LoVo (cell line): ENCODE measurements at places on chromosomes 5 and 9.
A peak's percentile ranks its signal among the peaks of the same experiment; 100 is the strongest.

DNA sequence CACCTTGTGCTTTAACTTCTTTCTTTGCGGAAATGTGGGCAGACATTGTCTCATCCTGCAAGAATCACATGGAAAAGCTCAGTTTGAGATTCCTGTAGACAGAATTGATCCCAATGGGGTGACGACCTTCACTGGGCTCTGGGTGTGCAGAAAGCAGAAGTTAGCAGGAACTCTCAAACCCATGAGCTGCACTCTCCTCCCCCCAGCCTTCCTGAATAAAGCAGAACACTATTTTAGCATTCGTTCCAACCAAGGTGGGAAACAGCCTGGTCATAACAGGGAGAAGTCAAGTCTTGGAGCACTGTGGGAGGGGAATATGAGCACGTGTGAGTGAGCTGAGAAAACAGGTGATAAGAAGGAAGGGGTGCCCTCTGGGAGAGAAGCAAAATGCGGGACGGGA is 87.4 kb upstream of the FER start:
- no peak for DNase-seq

- DNase-seq, result no peak
Observed at GRCh38 chr9:99040251-99040900, 64.5 kb upstream of the TGFBR1 start.

GRCh38 chr5:150175536-150175935 is 9.0 kb downstream of the CDX1 start:
- DNase-seq, result peak; percentile 24

DNA sequence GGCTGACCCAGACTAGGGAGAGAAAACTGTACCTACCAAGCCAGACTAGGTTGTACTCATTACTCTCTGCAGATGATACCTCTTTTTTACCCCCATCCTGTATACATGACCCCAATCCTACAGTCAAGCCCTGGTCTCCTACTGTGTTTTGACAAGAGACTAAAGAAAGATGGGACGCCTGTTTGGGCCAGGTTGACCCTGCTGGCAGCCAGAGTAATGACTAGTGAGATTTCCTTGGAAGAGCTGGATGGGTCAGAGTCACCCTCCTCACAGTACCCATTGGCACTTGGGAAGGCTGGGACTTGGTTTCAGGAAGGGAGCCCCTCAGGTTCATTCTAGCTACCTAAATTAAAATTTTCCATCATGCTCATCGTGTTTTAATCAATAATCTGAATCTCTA is 89.7 kb upstream of the NR4A3 start:
- DNase-seq, result no peak

- DNase-seq, result no peak
Observed at GRCh38 chr5:136905571-136905970, 540.2 kb upstream of the TRPC7 start.

- DNase-seq, result no peak
Observed at GRCh38 chr9:5518171-5518936, 8.0 kb downstream of the PDCD1LG2 start.

DNA sequence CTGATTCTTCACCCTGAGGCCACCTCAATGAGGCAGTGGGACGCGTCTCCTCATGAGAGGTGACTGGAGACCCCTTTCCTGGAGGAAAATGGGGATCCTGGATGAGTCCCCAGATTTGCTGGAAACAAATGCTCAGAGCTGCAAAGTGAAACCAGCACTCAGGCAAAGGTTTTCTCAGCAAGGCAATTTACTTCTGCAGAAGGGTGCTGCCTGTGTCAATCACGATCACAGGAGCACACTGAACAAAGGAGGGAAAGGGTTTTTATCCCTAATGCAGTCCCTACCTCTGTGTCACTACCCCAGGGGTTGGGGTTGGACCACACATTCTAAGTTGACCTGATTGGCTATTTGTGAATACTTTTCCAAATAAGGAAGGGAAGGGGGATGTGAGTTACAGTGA is 69.9 kb upstream of the CDK20 start:
- DNase-seq, result no peak

DNA sequence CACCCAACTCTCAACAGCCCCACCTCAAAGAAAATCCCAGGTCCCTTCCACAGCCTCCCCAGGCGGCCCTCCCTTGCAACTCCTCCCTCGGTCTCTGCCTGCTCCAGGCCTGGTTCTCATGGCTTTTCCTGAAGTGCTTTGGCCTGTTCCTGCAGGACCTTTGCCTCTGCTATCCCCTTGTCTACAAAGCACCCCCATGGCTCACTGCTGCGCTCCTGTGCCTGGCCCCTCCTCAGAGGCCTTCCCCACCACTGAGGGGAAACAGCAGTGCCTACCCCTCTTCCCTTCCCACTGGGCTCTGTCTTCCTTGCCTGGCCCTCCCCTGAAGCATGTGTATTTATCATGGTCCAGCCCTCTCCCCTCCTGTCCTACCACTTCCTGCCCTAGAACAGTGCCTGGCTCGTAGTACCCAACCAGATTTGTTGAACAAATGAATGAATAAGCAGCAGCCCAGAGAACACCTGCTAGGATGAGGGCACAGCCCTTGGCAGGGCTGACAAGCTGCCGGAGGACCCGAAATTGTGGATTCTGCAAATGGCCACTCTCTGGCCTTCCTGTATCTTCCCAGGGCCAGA is 68.6 kb upstream of the LRRTM2 start:
- DNase-seq, result no peak

DNA sequence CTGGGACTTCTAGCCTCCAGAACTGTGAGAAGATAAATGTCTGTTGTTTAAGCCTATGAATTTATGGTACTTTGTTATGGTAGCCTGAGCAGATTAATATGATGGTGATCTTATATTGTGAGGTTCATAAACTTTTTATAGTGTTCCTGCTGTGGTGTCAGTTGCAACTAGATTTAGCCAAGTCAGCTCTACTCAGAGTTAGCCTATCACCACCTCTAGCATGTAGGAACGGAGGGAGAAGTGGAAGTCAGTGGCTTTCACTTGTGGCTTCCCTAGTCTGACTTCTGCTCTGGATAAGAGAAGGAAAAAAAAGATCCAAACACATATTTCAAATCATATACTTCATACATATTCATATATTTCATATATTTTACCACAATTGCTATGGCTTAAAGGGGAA is 6.6 kb downstream of the POC5 start:
- DNase-seq, result no peak

DNA sequence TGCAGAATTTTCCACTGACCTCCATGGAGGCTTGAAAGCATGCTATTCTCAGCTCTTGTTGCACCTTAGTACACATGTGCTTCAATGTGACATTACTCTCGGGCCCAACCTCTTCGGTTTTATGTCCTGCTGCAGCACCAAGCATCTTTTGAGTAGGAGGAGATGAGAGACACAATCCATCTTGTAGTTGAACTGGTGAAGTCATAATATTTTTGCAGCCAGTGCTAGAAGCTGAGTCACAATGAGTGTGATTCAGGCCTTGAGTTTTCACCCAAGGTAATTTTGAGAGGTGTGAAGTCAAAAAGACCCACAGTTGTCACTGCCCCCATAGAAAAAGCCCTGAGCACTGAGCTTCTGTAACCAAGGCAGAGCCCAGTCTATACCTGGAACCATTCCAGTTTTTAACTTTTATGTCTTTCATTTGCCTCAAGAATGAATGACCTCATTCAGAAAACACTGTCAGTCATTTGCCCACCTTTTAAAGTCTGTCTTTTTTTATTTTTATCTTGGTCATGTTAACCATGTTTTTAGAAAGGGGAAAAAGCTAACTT is 117.7 kb downstream of the ZNF462 start:
- DNase-seq, result no peak

DNA sequence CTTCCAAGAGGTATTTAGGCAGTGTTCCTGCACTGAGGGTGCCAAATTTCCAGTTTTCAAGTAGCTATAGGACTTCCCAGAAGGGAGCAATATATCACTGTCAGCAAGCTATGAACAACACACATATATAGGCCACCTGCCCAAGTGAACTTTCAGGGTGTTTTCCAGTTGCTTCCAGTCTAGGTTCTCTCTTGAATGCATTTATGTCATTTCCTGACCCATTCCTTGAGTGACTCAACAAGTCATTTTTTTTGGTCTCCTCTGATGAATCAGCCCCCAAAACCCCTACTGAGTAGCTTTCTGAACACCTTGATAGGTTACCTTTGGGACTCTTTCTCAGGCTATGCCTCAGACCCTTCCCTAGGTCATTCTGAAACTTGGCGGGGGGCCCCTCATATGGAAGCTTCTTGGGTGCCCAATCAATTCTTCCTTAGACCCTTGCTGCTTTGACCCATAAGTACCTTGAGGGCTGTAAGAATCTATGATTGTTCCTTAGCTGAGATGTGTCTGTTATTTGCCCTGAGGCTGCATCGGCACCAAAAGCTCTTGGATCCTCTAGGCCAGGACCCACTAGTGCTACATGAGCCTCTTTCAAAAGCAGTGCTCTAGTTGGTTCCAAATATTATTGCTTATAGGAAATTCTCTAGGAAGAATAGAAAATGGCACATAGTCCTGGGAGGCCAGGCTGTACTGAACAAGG is 12.4 kb downstream of the DNAJB5 start:
- DNase-seq, result no peak

DNA sequence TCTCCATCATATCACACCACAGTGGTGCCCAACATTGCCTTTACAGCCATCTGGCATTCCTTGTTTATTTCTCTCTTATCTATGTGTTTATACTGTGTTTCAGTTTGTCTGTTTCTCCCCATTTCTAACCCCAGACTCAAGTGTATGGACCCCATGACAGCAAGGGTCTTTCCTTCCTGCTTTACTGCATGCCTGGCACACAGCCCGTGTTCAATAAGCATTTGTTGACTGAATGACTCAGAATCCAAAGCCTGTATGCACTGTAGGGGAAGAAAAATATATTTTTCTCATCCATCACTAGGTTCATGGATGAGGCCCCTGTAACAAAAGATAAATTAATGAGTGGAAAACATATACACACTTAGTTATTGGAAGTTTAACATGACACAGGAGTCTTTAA is 190.8 kb upstream of the SEMA6A start:
- DNase-seq, result no peak

GRCh38 chr9:75431375-75431774 is 343.1 kb downstream of the OSTF1 start:
- no peak for DNase-seq

- DNase-seq, result no peak
Observed at GRCh38 chr5:27191786-27192510, 153.6 kb upstream of the CDH9 start.

- DNase-seq, result no peak
Observed at GRCh38 chr9:126495411-126496180, 118.1 kb upstream of the LMX1B start.

DNA sequence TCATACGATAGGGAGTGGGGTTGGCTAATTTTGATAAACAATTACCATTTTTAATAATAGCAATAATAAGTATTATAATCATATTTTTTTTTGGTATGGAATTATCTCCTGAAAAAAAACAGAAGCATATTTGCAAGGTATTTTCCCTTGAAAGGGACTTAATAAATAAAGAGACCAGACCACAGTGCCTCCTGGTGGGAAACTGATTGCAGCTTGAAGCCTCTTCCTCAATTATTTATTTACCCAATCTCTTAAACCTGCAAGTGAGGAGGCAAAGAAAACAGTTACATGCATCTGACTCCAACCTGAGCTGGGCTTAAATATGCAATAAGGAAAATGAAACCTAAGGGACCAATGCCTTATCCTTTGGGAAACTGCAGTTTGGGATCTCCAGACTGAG is 388.1 kb upstream of the ACO1 start:
- no peak for DNase-seq
